ENCODE measurements at places on chromosomes 3 and 15. TPM values are rescaled to one million over a fixed set of nuclear protein-coding genes. Genes with fewer than 3 reads are reported as not detected.
A peak's percentile ranks its signal among the peaks of the same experiment; 100 is the strongest.

DNA sequence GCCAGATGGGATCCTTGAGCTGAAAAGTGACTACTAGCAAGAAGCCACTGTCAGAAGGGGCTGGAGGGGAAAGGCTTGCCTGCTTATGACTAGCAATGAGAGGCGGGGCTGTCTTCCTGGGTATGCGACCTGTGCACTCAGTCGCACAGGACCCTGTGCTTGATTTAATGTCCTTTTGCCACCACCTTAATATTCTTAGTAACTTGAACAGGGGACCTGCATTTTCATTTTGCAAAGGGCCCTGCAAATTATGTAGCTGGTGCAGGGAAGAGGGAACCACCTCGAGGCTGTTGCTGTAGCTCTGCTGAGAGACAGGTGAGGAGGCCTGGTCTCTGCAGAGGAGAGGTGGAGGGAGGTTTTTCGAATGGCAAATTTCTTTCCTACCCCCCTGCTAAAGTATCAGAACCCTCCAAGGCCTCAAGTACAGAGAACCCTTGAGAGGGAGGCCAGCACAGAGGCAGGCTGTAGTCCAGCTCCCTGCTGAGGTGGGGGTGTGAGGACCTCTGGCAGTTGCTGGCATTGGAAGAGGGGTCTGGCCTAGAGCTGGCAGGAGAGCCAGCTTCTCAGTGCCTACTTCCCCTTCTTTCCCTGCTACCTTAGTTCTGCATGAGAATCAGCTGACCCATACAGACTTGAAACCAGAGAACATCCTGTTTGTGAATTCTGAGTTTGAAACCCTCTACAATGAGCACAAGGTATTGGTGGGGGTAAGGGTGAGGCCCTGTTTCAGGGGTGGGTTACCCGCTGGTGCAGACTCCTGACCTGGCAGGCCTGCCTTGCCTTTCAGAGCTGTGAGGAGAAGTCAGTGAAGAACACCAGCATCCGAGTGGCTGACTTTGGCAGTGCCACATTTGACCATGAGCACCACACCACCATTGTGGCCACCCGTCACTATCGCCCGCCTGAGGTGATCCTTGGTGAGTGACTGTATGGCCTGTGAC is 11.4 kb downstream of the CLK3 start:
- H3K4me1 ChIP-seq, result no peaks in the 10 kb centered on the region
- H3K27ac ChIP-seq, result no peak overlapping the region
- no peak for DNase-seq
- no peak overlapping the region for H3K4me3 ChIP-seq
- no peaks in the 10 kb centered on the region for H3K36me3 ChIP-seq
- no peaks in the 10 kb centered on the region for H3K27me3 ChIP-seq

DNA sequence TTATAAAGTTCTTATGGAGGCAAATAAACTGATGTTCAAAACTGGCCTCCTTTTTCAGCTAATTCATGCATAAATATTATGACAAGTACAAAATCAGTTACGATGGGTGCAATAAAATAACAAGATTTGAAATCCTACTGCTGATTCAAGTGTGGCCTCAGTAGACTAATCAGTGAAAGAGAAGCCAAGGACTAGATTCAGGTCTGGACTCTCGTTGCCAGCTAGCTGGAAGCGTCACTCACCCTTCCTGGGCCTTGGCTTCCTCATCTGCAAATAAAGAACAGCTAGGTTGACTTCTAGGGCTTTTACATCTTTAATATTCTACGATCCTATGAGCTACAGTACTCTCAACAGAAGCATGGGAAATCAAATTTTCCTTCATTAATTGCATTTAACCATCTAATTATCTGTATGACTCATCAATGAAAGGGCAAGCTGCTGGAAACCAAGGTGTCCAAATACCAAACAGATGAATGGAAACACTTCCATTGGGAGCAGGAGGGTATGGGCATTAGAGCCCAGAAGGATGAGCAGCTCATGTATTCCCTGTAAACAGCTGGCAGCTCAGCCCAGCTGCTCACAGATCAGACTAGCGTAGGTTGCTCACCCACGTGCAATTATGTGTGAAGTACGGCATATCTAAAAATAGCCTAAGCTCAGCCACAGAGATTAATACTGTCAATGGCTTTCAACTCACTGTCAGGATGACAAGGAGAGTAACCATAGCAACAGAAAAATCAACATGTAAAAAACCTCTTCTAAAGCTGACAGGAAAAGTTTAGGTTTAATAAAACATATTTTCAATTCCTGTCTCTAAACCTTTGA is 294.8 kb downstream of the PLCL2 start:
- no peaks in the 10 kb centered on the region for H3K36me3 ChIP-seq
- no peak for DNase-seq
- no peak overlapping the region for H3K27ac ChIP-seq
- H3K4me3 ChIP-seq, result no peak overlapping the region
- H3K4me1 ChIP-seq, result peaks cover 27% of the 10 kb centered on the region

- no peak for DNase-seq
- no peak overlapping the region for H3K4me3 ChIP-seq
Measured at GRCh38 chr15:34266751-34267150, 41.9 kb downstream of the EMC4 start.

DNA sequence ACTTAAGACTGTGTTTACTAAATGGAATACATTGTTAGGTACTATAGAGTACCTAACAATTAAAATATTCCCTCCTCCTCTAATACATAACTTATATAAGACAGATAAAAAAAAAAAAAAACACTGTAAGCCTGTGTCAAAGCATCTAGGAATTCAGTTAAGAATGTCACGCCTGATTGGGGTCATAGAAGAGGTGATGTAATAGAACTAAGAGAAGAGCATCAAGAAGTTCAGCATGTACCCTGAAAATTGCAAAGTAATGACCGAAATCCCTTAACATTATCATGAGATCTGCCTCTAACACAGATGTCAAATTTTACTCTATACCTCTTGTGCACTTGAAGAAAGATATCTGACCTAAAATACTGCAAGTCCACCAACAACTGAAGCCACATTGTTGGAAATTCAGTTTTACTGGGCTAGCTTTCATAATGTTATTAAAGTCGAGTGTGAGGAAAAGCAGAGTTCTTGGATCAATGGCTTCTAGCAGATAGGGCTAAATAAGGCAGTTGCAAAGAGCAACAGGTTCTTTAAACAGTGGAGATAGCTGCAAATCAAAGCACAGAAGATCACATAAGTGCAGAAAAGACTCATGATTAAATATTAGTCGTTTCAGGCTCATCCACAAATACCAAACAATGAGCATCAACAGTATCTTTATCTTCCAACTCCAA is 75.0 kb downstream of the TBL1XR1 start:
- H3K36me3 ChIP-seq, result no peaks in the 10 kb centered on the region
- H3K4me3 ChIP-seq, result no peak overlapping the region
- no peak for DNase-seq
- H3K27me3 ChIP-seq, result no peaks in the 10 kb centered on the region
- H3K27ac ChIP-seq, result no peak overlapping the region

DNA sequence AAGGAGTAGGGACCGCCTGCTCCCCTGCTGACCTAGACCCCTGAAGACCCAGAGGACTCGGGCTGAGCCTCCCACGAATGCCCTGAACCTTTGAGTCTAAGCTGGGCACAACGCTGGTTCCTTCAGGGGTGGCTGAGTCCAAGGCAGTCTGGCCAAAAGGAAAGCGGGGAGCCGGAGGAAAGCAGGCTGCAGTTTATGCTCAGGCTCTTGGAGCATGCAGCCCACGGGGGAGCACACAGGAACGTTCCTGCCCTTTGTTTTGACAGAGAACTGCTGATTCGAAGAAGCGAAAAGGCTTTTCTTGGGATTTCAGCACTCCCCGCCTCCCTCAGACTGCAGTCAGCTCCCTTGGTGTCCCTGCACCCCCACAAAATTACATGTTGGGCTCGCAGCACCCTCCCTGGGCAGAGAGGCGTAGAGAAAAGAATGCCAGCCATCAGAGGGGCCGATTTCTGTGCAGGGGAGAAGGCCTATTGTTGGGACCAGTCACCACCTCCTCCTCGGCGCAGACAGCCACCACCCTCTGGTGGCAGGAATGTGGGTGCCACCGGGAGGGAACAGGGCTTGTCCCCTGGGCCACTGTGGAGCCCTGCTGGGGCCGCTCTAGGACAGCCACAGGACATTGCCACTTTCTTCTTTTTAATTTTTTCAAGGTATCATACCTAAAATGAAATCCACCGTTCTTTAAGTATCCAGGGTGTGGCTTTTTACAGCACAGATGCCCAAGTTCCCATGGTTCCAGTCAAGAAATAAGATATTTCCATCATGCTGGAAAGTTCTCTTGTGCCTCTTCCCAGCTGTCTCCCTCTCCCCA is 72.2 kb downstream of the SMAD6 start:
- peaks cover 57% of the 10 kb centered on the region for H3K4me1 ChIP-seq
- DNase-seq, result peak; percentile 95
- H3K4me3 ChIP-seq, result peak overlapping the region; percentile 12

DNA sequence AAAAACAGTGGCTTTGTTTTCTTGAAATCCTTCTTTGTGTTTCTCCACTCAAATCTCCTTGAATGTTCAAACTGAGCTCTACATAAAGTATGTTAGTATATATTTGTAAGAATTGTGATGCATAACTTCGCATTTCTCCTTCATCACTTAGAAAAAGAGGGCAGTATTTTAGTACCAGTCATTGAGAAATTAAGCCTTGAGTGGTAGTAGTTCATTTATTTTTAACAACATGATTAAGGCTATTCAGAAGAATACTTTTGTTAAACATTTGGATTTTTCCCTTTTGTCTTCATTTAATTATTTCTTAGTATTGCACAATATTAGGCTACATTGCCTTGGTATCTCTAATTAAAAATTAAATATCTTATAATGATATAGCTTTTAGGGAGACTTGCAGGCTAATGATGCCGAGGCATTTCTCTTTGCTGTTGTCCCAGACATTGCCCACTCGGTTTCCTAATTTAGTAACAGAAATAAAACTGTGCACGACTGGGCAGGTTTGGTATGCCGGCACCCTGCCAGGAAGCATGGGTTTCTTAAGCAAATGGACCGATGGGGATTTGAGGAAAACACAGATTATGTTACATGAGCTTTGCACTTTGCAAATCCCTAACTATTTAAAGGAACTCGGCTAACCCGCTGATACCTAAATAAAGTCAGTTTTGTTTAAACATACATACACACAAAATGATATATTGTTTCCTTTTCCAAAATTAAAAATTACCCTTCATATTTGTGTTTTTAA is 54.7 kb downstream of the LRRC28 start:
- H3K36me3 ChIP-seq, result no peaks in the 10 kb centered on the region
- H3K4me1 ChIP-seq, result peaks cover 24% of the 10 kb centered on the region
- DNase-seq, result peak; percentile 58
- no peak overlapping the region for H3K27ac ChIP-seq
- no peaks in the 10 kb centered on the region for H3K27me3 ChIP-seq

GRCh38 chr3:184085389-184085852 is 11.4 kb upstream of the HTR3E start:
- H3K36me3 ChIP-seq, result no peaks in the 10 kb centered on the region
- no peaks in the 10 kb centered on the region for H3K27me3 ChIP-seq
- no peak for DNase-seq
- H3K4me1 ChIP-seq, result no peaks in the 10 kb centered on the region

DNA sequence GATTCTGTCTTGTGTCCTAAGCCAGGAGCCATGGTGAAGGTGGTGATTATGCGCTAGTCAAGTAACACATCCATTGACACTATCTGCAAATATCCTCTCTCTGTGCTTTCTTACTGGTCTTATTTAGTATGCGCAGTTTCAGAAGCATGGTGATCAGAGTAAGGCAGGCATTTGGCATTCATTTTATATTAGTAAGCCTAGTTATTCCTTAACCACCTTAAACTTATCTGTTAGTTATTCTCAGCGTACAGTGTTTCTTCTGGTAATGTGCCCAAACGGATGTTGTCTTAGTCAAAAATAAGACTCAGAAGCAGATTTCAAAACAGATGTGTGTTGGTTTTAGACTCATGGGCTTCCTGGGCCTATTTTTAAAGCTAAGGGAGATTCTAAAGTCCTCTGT is 329.2 kb downstream of the GRM7 start:
- peaks cover 7% of the 10 kb centered on the region for H3K4me1 ChIP-seq
- no peak overlapping the region for H3K27ac ChIP-seq
- no peaks in the 10 kb centered on the region for H3K36me3 ChIP-seq

The SLC9C1 gene
- 0.31 TPM for total RNA-seq

The MITF gene
- total RNA-seq, result not detected

The CLEC3B gene
- total RNA-seq, result not detected

The AVEN gene
- 21.9 TPM for total RNA-seq

The KCNAB1 gene
- 0.15 TPM for total RNA-seq

All from neural progenitor cell (in vitro differentiated cells).